T-cell (primary cell): ENCODE measurements at places on chromosomes 2 and 18.

DNA sequence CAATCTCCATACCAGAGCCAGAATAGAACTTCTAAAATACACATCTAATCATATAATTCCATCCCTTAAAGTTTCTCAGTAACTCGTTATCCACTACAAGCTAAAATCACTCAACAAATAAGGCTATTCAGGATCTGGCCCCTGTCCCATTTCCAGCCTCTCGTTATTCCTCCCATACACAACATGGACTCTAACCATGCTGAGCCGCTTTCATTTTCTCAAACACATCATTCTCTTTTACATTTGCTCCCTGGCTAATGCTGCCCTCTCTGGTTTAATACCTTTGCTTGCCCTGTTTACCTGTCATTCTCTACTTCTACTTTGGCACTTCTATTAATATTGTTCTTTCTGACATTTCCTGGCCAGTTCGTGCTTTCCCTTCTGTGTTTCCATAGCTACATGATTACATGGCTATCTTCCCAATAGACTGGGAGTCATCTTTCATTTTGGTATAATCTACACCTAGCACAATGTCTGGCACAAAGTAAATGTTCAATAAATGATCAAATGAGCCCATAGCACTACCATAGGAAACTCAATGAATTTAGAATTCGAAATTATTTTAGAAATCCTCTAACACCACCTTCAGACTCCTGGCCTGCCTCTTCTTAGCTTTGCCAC lies 163.6 kb upstream of the VRK2 start:
- H3K27me3 ChIP-seq, result no peaks in the 10 kb centered on the region
- no peaks in the 10 kb centered on the region for H3K4me1 ChIP-seq
- no peak overlapping the region for H3K27ac ChIP-seq

- no peak overlapping the region for H3K27ac ChIP-seq
- H3K27me3 ChIP-seq, result no peaks in the 10 kb centered on the region
- H3K4me3 ChIP-seq, result no peak overlapping the region
Observed at GRCh38 chr2:216688731-216689340, 6.5 kb downstream of the IGFBP5 start.

DNA sequence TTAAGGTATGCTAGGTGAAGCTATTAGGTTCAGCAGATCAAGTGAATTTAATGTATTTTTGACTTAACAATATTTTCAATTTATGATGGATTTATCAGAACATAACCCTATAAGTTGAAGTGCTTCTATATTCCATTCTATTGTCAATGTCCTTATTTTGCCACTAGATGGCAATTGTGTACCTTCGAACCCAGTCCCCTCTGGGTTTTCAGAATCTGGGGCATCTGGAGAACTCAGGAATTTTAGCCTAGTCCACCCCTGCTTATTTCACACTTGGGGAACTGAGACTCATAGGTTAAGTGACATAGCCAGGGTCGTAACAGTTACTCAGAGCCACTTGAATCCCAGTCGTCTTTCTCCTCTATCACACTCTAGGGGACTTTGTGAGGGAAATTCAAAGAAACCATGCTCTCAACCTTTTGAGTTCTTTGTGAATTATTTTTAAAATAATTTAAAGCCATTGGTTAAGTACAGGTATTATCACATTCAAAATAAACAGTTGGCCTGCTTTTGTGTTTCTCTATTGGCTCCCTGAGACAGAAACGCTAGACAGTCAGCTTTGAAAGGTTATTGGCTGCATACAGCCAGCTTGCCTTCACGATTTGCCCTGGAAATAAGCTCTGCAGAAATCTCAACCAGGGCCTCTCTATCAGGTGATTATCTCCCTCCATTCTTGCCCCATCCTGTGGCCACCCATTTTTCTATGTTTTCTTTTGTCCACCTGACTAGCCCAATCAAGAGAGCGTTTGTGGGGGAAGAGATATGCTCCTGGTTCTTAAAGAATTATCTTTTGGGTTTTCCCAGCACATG lies 145.0 kb downstream of the TTC27 start:
- no peak overlapping the region for H3K4me3 ChIP-seq
- DNase-seq, result no peak
- H3K36me3 ChIP-seq, result no peaks in the 10 kb centered on the region
- no peaks in the 10 kb centered on the region for H3K4me1 ChIP-seq
- H3K27ac ChIP-seq, result no peak overlapping the region
- no peaks in the 10 kb centered on the region for H3K27me3 ChIP-seq

- DNase-seq, result no peak
- H3K27ac ChIP-seq, result peak overlapping the region; percentile 47
- peaks cover 26% of the 10 kb centered on the region for H3K4me1 ChIP-seq
- peak overlapping the region; percentile 0 for H3K4me3 ChIP-seq
Observed at GRCh38 chr2:181463588-181463987, 6.4 kb downstream of the ITGA4 start.

DNA sequence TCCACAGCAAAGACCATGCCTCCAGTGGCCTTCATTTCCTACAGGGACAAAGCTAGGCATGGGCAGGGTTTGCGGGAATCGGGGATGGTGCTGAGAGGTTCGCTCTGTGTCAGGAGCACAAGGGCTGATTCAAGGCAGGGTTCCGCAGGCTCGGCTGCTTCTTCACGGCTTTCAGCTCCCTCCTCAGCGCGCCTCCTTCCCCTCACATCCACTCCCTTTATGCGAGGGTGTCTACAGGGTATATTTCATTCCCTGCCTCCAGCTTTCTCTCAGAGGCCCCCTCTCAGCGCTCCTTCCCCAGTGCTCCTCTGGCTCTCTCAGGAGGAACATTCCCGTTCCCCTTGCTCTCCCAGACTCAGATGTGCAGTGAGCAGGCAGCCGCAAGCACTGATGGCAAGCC lies 78.7 kb upstream of the ASB18 start:
- DNase-seq, result no peak
- H3K27me3 ChIP-seq, result peaks cover 31% of the 10 kb centered on the region
- no peak overlapping the region for H3K27ac ChIP-seq
- H3K4me3 ChIP-seq, result no peak overlapping the region
- H3K4me1 ChIP-seq, result no peaks in the 10 kb centered on the region

- no peak for DNase-seq
- H3K27ac ChIP-seq, result no peak overlapping the region
Observed at GRCh38 chr2:174482854-174483253, 4.0 kb downstream of the GPR155 start.
